ENCODE measurements at places on chromosomes 6 and 20.

DNA sequence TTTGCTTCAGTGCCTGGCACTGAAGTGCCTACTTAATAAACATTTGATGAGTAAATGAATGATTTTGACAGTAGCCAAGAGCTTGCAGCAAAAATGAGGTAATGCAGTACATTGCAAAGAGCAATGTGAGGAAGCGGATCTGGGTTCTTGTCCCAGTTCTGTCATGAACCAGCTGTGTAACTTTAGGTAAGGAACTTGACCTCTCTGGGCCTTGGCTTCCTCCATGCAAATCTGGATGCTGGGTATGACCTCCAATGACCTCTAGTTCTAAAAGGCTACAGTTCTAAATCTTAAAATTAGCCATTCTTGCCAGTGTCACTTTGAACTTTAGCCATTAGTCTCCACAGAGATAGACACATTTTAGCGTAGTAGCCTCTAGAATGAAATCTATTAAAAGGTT is 3.6 kb upstream of the SAMD5 start:
- no peak for DNase-seq

GRCh38 chr20:61829526-61829925 is 236.2 kb downstream of the TAF4 start:
- no peak for DNase-seq

DNA sequence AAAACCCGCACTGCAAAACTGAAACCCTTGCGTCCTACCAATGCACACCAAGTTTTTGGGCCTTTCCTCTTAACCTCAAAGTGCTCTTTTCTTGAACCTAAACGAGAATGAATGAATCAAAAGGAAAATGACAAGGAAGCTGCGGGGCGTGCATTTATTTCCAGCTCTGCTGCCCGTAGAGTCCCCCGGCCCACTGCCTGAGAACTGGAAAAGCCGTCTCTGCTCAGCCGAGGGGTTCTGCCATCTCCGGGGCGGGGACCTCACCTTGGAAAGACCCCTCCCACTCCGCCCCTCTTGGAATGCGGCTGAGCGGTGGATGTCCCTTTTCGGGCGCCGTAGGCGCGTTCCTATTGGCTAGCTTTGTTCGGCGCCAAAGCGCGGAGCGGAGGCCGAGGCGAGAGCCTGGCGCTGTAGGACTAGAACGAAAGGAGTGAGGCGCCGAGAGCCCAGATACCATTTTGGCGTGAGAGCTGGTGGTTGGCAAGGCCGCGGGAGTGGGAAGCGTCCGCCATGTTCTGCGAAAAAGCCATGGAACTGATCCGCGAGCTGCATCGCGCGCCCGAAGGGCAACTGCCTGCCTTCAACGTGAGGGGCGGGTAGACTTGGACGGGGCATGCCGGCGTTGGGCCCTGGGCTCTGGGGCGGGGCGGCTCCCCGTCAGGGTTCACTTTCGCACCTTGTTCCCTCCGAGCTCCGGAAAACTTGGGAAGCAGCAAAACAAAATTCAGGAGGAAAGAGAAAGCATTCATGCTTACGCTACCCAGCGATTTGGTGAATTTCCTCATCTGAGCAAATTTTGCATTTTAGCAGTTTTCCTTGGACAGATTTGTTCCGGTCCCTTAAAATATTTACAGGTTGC is at the start of gene GINS1:
Gene GINS1, plus strand, starts transcription at position 363 of the 859 bp plus-strand sequence. Its CDS starts 148 bp downstream, at position 511.
- DNase-seq, result peak; percentile 94

DNA sequence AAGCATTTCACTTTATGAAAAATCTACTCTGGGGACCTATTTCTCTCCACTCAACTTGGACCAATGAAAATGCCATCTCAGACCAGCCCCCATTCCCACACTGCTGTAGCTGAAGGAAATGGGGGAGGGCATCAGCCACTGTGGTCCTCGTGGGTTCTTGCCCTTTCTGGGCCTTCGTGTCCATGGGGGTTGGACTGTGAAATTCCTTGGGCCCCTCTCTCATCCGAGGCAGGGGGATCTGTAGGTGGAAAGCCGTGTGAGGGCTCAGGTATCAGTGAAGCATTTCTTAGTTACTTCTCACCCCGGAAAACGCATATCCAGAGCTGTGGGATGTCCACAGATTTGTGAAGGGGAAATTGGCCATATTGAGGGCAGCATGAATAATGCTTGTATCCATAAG is 147.9 kb downstream of the CDC5L start:
- DNase-seq, result no peak

- no peak for DNase-seq
Measured at GRCh38 chr6:63805808-63806572, 170.4 kb downstream of the PHF3 start.

GRCh38 chr6:148677594-148678476 is 69.0 kb upstream of the UST start:
- no peak for DNase-seq

Data from activated T-cell treated with anti-CD3 and anti-CD28 coated beads, Interleukin-2, amount 50 U/mL, for 48 hours (primary cell).